ENCODE measurements at places on chromosomes 3 and 15.

DNA sequence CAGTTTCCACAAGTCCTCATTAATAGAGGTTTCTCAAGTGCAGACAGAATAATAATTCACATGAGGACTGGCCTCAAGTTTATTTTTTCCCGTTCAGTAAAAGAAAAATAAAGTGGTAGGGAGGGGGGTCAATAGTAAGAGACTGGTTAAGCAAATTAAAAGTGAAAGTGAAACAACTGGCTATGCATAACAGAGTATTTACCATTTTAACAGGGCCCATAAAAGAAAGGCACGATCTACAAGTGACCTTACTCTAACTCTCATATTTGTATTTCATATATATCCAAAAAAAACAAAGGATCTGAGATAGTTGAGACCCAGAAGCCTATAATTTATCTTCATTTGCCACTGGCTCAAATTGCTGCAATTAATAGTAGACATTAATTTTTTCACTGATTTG, 686.3 kb downstream of the NTRK3 start:
- DNase-seq, result no peak

- DNase-seq, result no peak
Observed at GRCh38 chr3:88000853-88001252, 58.0 kb downstream of the CGGBP1 start.

DNA sequence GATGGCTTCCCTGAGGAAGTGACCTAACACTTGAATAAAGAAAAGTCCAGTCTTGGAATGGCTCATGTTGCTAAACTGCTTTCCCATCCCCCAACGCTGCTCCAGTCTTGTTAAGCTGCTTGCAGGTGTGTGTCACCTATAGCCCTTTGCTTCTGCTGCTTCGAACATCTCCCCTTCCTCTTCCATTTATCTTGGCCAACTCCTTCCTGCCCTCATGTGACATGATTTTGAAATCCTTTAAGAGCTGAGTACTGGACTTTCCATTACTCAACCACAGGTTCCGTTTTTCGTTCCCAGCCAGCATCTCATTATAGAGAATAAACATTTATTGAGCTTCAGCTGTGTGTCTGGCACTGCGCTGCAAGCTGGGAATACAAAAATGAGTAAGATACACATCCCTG, 1.7 kb downstream of the ATG7 start:
- no peak for DNase-seq

- no peak for DNase-seq
Observed at GRCh38 chr3:161348796-161349400, 22.4 kb downstream of the SPTSSB start.

DNA sequence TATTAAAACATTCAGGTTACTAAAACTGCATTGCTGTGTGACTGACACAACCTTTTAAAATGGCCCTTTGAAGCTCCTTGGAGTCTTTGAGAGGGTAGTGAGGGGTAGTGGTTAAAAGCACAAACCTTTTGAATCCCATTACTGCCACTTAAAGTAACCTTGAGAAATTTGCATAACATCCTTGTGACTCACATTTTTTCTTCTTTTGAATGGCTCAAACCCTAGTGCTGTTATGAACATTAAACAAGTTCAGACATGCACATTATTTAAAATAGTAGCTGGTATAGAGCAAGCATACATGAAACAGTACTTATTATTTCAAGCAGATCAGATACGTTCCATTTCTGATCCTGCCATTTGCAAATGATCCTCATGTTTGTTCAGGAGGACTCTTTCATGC, 3.7 kb upstream of the CLDN1 start:
- no peak for DNase-seq

DNA sequence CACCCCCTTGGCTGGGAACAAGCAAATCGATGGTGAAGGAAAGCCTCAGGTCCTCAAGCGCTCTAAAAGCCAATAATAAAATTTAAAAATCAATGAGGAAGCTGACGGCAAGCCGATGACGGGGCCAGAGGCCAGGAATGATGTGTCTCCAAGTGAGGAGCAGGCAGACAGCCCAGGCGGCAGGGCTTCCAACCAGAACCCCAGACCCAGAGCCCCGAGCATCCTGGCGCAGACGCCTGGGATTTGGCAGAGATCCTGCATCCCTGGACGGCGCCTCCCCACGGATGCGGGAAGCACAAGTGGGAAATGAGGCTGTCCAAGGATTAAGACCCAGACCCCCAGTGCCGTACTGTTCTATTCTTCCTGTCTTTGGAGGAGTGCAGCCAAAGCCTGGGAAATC, 123.0 kb upstream of the PROK2 start:
- DNase-seq, result no peak

GRCh38 chr3:192229866-192230265, 497.5 kb downstream of the FGF12 start:
- DNase-seq, result no peak

DNA sequence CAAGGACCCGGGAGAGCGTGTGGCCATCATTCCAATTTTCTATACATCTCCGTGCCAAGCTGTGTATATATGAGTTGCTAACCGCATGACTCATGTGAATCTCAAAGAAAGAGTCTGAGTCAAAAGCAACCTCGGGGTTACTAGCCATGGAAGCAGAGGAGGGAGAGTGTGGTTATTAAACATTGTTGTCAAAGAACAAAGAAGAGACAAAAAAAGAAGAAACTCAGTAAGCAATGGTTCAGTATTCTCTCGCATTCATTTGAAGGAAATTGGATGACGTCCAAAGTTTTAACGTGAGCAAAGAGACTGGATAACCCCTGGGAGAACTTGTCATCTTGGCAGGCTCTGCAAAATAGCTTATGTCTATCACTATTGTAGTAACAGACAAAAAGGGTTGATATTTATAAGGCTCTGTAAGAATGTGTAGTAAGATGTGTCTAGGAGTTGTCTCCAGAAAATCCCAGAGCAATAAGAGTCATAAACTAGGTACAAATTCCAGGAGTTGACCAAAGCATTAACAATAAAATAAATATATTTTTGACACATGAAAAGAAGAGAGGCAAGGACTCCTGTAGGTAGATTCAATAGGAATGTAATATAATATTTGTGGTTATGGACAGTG, 52.8 kb upstream of the GRM7 start:
- DNase-seq, result no peak

- no peak for DNase-seq
Observed at GRCh38 chr3:112670824-112671223, 29.9 kb upstream of the CCDC80 start.

DNA sequence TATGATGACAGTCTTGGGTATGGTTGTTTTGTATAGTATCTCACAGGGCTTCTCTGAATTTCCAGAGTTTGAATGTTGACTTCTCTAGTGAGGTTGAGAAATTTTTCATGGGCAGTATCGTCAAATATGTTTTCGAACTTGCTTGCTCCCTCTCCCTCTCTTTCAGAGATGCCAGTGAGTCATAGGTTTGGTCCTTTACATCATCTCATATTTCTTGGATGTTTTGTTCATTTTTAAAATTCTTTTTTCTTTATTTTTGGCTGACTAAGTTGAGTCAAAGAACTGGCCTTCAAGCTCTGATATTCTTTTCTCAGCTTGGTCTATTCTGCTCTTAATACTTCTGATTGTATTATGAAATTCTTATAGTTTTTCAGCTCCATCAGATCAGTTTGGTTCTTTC, 282.3 kb upstream of the NECTIN3 start:
- no peak for DNase-seq

- DNase-seq, result no peak
Observed at GRCh38 chr3:104738271-104738670, 628.4 kb upstream of the ALCAM start.

DNA sequence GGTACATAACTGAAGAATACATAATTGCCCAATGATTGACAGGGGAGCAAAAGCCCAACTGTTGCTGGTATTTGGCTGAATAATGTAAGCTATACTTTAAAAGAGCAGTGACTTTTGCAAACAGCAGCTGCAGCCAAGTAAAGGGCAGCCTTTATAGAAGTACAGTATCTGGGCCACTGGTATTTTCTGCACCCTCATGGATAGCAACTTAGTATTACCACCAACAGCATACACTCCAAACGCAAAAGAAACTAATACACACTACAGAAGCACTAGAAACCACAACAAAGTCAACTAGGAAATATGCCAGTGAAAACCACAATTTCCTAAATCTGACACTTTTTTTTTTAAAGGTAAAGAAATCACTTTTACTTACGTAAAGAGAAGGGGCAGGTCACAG, 206.1 kb downstream of the TIGIT start:
- DNase-seq, result no peak

DNA sequence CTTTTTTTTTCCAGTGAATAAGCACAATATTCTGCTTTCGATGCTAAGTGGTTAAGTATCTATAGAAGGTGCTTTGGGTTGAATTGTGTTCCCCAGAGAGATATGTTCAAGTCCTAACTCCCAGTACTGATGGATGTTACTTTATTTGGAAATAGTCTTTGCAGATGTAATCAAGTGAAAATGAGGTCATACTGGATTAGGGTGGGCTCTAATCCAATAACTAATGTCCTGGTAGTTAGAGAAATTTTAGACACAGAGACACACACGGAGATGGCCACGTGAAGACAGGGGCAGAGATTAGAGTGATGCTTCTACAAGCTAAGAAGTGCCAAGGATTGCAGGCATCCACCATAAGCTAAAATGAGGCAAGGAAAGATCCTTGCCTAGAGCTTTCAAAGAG, 662.3 kb downstream of the NAALADL2 start:
- no peak for DNase-seq

- no peak for DNase-seq
Observed at GRCh38 chr15:50112488-50113186, 6.4 kb downstream of the ATP8B4 start.

GRCh38 chr3:25460751-25461150, 32.7 kb downstream of the RARB start:
- DNase-seq, result no peak

DNA sequence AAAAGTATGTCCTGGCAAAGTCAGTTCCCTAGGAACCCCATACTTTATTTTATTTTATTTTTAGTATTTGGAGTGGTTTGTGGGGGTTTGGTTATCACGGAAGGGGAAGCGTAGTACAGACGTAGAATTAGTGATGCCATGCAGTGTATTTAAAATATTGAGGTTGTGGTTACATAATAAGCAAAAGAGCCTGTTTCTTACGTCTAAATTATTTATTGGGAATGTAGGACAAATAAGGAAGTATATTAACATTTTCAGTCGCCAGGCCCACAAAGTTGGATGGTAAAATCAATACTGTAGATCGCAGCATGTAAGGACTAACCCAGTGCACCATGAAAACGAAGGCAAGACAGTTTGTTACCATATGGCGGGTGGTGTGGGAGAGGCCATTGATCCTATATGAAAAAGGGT, 558 bp downstream of the DTWD1 start:
- DNase-seq, result no peak

Data from epithelial cell of proximal tubule (primary cell).